ENCODE measurements at places on chromosomes 11 and 22. TPM values are rescaled to one million over a fixed set of nuclear protein-coding genes. Genes with fewer than 3 reads are reported as not detected.

Gene C22orf42
- total RNA-seq: not detected

Gene MRPL23
- 163 TPM for total RNA-seq

Gene ESAM
- 10.4 TPM for total RNA-seq

Gene HSD17B12
- total RNA-seq: 84.7 TPM

Gene APOL4
- total RNA-seq: not detected

Gene ADM
- 68.1 TPM for total RNA-seq

Gene FDXACB1
- total RNA-seq: 3.7 TPM

Gene NEAT1
- total RNA-seq: 39.8 TPM

Gene CARD10
- 71.3 TPM for total RNA-seq

Gene API5
- total RNA-seq: 117 TPM

Gene BIK
- total RNA-seq: 28.5 TPM

Gene SLC7A4
- total RNA-seq: 2.7 TPM

Gene BRSK2
- total RNA-seq: 0.75 TPM

Gene TYMP
- total RNA-seq: 63.5 TPM

Gene A4GALT
- 12.7 TPM for total RNA-seq

Gene OR51E2
- total RNA-seq: not detected

Gene HIC2
- total RNA-seq: 5.9 TPM

Gene OR51B4
- not detected for total RNA-seq

Gene RIMBP3B
- total RNA-seq: 0.07 TPM

Gene PGA3
- not detected for total RNA-seq

Gene HTR3B
- total RNA-seq: not detected

Measured in kidney epithelial cell (primary cell).